ENCODE measurements at places on chromosomes 12 and 14.
A peak's percentile ranks its signal among the peaks of the same experiment; 100 is the strongest.

DNA sequence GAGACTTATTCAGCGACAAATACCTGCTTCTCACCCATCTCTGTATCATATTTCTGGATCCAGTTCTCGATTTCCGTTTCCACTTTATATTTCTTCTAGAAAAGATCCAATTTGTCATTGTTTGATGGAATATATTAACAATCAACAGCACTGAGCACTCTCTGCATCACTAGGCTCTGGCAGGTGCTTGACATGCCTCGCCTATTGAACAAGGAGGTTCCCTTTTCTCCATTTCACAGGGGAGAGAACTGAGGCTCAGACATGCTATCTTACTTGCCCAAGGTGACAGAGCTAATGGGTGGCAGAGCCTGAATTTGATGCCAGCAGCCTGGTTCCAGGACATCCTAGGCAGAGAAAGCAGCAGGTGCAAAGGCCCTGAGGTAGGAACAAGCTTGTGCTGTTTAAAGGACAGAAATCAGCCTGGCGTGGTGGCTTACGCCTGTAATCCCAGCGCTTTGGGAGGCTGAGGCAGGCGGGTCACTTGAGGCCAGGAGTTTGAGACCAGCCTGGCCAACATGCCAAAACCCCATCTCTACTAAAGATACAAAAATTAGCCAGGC, 12.1 kb downstream of the RITA1 start:
- DNase-seq = no peak

DNA sequence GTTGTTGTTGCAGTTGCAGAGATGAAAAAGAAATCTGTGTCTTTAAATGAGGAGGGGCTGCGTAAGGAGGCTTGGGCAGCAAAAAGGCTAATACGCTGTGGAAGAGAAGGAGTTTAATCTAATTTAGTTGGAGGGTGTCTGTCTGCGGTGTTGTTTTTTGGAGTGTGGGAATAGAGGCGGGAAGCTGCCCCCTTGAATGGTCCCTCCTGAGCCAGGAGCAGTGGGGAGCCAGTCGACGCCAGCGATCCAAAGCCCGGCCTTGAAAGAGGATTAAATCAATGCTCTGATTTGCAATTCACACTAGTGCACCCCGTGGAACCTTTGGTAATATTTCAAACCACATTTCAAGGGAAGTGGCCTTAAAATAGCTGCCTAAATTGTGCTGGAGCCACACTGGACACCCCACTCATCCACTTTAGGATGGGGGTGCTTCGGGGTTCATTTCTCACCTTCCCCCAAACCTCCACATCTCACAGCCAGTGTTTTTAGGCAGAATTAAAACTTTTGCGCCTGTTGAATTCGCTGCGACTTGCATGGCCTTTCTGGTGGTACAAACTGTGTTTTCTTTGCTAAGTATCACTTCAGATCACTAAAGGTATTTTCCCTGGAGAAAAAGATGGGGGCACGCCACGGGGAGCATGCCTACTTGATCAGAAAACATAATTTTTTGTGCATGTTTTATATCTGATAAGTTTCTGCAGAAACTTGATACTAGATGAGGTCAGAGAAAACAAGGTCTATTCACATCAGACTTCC, 4.1 kb upstream of the FZD10 start:
- DNase-seq = no peak

DNA sequence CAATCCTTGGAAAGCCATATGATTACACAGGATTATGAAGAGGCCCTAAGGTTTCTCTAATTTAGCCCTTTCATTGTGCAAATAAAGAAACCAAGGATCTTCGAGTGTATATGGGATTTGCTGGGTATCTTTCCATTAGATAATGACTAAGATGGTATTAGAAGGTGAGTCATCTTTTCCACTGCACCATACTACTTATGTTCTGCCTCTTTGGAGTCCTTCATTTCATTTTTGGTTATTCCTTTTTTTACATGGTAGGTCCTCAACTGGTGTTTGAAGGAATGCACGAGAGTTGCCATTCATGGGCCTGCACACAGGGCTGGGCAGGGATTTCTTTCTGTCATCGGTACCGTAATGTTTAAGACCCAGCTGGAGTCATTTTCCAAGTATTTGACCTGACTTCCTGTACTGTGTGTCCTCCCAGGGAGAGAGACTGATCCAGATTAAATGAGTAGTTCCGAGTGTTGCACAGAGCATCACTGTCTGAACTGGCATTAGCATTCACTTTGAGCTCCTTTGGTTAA, 85.7 kb downstream of the BORCS5 start:
- DNase-seq = no peak

GRCh38 chr12:53320352-53321195, 836 bp downstream of the AAAS start:
- DNase-seq = no peak

GRCh38 chr12:65817866-65818265, 6.4 kb upstream of the HMGA2 start:
- peak; percentile 9 for DNase-seq

GRCh38 chr12:106296179-106296877, 6.2 kb upstream of the TCP11L2 start:
- DNase-seq = no peak

DNA sequence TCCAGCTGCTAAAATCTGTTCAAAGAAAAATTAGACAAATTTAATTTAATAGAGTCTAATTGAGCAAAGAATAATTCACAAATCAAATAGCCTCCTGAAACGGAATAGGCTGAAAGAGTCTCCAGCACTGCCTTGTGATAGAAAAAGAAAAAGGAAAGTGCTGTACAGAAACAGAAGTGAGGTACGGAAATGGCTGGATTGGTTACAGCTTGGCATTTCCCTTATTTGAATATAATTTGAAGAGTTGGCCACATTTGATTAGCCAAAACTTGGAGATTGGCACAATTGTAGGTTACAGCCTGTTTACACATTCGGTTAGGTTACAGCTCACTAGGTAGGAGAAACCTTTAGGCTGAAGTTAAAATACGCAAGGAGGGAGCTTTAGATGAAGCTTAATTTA, 24.8 kb upstream of the PCED1B start:
- DNase-seq = no peak
